ENCODE measurements at places on chromosomes 2 and 18.

DNA sequence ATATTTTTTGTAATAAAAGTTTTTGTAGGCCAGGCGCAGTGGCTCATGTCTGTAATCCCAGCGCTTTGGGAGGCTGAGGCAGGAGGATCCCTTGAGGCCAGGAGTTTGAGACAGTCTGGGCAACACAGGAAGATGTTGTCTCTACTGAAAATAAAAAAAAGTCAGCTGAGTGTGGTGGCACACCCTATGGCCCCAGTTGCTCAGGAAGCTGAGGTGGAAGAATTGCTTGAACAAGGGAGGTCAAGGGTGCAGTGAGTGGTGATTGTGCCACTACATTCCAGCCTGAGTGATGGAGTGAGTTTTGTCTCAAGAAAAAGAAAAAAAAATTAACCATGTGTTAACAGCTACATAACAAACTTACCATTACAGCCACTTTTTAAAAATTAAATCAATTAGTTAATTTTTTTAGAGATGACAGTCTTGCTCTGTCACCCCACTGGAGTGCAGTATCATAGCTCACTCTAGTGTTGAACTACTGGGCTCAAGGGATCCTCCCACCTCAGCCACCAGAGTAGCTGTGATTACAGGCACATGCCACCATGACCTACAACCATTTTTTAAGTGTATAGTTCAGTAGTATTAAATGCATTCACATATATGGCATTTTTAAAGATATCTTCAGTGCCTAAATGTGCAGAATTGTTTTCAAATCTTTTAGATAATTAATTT is 67.2 kb upstream of the ACYP2 start:
- no peak for DNase-seq

DNA sequence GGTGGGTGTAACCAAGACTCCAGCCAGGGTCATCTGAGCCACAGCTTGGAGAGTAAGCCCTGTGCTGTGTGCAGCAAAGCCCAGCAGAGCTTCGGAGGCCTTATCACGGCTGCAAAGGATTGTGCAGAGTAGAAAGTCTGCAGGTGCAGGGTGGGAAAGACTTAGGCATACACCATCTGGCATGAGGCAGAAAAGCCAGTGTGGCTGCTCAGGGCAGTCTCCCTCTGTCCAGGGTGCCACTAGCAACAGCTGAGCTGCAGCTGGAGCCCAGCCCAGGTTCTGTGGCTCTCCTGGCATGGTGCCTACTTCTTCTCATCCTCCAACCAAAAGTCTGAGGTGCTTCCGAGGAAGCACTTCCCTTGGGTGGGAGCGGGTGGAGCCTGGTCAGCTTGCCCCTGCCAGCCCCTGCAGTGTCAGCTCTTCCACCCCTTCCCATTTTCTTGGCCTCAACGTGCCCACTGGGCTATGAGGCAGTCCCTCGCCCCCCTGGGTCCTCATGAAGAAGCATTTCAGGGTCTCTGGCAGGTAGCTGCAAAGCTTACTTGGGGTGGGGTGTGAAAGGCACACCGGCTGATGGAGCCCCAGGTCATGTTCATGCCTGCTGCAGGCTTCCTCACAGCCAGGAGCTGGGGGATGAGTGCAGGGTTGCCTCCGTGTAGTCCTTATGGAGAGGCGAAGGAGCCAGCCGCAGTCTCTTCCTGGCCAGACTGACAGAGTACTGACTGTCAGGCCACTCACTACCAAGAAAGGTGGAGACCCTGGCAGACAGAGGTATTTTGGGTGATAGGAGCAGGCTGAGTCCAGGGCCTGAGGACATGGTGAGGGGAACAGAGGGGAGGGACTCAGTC is 4.8 kb downstream of the AMER3 start:
- no peak for DNase-seq

DNA sequence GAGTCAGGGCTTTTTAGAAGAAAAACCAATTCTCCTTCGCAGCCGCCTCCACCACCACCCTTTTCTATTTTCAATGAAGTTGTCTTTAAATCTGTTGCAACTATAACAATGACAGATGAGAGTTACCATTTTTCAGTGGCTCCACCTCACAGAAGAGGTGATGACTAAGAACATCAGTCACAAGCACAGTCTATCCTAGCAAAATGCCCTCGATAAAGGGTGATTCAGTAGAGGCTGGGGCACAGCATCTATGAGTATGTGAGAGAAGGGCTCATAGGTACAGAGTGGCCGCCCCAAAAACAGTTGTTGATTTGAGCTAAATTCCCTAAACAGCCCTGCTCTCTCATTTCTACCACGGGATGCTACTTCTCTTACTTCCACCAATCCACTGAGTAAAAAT is 310.8 kb upstream of the MGAT5 start:
- DNase-seq: no peak

- no peak for DNase-seq
Measured at GRCh38 chr2:30545875-30546274, 98.8 kb downstream of the LCLAT1 start.

- no peak for DNase-seq
Measured at GRCh38 chr2:95292623-95293260, 4.4 kb upstream of the KCNIP3 start.

DNA sequence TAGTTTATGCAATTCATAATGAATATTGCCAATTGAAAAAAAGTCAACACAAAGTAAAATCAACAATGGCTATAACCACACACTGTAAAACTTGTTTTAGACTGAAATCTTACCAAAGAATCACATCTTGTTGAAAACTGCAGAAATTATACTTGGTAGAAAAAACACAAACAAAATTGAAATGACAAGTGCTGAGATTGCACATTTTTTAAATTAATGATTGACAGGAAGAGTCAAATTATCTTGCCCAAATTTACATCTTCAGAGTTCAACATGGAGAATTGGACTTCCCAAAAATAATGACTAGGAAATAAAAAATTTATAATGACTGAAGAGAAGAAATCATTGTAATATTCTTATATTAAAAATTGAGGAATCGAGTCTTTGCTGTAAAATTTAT is 84.6 kb upstream of the TTC39C start:
- no peak for DNase-seq

DNA sequence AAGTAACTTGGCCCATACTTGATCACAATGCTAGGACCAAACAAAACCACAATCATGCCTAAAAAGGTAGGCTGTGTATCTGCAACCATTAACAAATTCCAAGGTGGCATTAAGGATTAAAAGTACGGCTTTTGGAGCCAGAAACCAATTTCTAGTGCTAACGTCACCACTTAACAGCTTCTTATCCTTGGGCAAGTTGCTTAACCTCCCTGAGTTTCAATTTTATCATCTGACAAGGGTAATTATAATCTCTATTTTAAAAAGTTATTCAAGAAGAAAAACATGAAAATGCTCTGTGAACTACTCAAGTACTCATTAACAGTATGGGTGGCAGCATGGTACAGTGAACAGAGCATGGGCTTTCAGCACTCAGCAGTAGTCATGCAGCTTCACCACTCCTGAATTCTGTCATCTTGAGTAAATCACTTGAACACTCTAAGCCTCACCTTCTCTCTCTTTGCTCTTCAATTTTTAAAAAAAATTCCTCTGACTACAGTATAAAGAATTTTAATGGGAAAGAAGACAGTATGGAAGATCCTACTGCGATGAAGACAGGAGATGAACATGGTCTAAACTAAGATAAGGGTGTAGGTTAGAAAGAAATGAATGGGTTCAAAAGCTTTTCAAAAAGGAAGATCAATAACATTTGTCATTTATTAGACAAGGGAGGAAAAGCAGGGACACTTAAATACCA is 69.2 kb downstream of the SS18 start:
- DNase-seq: no peak

DNA sequence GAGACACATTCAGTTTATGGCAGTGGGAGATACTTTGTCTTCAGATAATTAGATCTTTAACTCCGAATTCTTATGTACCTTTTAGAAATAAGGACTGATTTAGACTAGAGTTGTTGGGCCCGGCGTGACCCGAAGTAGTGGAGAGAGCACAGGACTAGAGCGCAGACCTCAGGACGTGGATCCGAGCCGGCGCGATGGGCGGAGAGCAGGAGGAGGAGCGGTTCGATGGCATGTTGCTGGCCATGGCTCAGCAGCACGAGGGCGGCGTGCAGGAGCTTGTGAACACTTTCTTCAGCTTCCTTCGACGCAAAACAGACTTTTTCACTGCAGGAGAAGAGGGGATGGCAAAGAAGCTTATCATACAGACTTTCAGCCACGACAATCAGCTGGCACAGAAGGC is 54.5 kb downstream of the FMNL2 start:
- DNase-seq: no peak

DNA sequence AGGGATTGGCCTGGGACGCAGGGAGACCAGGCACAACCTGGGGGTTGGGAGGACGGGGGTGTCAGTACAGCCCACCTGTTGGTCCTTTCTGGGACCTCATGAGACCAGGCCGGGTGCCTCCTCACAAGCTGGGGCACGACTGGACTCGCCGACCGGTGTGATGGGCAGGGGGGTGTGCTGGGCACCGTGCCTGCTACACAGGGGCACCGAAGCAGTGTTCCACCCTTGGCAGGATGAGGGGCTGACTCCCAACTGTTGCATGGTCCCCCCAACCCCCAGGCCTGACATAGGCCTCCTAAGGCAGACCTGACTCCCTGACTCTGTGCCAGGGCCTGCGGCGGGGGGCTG is 256.7 kb downstream of the ATAD2B start:
- no peak for DNase-seq

DNA sequence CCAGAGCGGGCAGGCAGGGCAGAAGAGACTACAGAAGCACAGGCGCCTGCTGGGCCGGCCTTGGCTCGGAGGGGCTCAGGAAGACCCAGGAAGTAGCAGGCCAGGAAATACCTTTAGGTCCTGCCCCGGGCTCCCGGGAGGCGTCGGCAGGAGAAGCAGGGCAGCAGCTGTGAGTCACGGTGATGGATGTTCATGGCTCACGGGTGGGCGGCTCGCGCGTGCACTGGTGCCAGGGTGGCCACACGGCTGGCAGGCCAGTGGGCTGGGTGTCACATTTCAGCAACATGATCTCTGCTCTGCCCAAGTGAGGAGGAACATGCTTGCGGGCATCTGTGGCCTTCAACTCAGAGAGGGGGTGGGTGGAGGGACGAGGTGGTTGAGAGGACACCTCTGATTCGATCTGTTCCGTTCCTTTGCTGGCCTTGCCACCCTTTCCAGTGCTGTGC is 139.3 kb downstream of the KLHL29 start:
- DNase-seq: no peak

DNA sequence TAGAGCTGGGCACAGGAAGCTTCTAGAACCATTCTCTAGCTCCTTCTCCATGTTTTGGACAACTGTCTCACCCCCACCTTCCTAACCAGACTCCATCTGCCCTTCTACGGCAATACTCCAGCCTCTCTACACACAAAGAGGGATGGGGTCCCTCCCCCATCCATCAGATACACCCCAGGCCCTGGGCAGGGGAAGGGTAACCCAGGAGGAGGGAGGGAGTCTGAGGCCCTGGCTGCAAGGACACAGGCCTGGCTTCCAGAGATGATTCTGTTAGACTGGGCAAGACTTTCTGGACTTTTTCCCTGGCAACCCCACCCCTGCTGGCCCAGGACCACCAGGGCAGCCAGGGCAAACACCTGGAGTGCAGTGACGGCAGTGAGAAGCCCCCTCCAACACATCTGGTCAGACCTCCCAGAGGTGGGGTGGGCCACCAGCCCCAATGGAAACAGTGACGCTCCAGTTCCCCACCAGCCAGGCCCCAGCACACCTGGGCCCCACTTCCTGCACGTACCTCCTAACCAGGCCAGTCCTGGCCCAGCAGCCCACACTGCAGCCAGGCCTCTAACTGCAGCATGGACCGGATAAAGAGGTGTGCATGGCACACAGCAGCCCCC is 6.5 kb downstream of the CYP26B1 start:
- no peak for DNase-seq

GRCh38 chr2:47076586-47077441 is 78.3 kb downstream of the STPG4 start:
- no peak for DNase-seq

DNA sequence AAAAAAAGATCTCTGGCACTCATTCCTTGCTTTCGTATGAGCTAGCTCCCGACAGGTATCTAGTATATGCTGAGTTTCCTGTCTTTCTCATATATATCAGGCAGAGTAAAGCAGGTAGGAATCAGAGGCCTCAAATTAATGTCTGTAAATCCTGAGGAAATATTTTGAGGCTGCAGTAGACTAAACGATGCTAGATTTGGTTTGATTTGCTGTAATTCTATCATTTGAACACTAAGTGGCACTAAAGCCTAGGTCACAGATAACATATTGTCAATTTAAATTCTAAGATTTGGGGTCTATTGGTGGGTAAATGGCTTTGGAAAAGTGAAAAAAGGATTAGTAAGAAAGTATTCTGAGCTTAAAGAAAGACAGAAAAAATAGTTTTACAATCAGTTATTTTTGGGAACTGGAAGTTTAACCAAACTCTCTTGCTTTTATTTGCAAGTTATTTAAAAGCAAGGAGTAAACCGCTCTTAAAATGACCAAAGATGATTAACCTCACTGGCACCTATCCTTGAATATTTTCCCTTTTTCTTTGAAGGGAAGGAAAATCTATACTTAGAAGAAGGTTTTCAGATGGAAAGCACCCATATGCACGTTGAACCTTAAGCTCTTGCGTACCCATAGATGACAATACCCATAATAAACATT is 37.6 kb upstream of the SLC4A10 start:
- no peak for DNase-seq

GRCh38 chr2:173136599-173136998 is 61.0 kb downstream of the MAP3K20 start:
- DNase-seq: no peak

- no peak for DNase-seq
Measured at GRCh38 chr18:28127228-28127627, 49.7 kb downstream of the CDH2 start.

DNA sequence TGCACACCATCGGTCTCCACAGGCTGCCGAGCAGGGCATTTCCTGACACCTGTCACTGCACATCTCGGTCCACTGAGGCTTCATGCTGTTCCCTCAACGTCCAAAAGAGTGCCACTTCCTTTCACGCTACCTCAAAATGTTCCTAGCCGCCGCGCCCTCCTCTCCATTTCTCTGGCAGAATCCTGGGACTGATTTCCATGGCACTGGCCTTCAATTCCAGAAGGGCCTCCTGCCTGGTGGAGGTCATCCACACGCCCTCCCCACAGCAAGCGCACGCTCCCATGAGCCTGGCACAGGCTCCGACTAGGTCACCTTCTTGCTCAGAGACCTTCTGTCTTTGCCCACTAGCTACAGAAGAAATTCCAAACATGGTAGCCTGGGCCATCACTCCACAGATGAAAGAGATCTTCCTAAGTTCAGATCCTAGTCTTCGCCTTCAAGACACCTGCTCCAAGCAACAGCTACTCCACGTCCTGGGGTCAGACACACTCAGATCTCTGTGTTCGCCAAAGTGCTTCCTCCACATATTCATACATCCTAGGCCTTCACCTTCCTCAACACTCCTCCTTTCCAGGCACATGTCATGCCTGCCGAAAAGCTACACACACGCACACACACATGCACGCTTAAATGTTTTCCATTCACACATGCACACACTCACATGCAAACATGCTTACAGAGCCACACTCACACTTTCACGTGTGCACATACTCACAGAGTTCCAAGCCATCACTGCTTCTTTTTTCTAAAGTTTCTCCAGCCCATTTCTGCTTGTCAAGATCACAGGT is 94.0 kb downstream of the PXDN start:
- no peak for DNase-seq

Data from stimulated activated CD8-positive, alpha-beta memory T cell treated with anti-CD3 and anti-CD28 coated beads, Interleukin-7, amount 100 ng/mL, for 4 hours (primary cell).